CD4-positive, alpha-beta T cell treated with Interleukin-6 at 100 ng/mL for 8 hours (primary cell): ENCODE measurements at places on chromosomes 7 and 10.

GRCh38 chr10:118557946-118558345 is 37.5 kb downstream of the PRLHR start:
- no peak for DNase-seq

GRCh38 chr7:50614721-50615518 is 49.7 kb upstream of the DDC start:
- peak; percentile 9 for DNase-seq

- DNase-seq: no peak
These were observed 35.0 kb downstream of the LHPP start for GRCh38 chr10:124496620-124497019.

DNA sequence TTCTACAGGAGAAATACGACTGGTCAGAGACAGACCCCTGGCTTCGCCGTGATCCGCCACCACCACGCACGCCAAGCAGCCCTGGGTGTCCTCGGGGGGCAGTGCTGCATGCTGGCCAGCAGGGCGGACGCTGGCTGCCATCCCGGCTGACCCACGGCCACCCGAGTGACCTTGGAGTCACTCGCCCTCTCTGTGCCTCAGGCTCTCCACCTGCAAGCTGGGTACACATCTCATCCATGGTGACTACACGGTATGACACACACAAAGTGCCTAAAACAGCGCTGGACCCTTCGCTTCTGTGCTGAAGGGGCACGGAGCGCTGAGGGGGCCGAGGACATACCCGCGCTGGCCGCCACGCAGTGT is 62.0 kb upstream of the RNF32 start:
- no peak for DNase-seq

GRCh38 chr7:90666186-90666585 is 70.1 kb downstream of the CDK14 start:
- no peak for DNase-seq

- no peak for DNase-seq
These were observed 4.5 kb downstream of the BBIP1 start for GRCh38 chr10:110914431-110914830.

DNA sequence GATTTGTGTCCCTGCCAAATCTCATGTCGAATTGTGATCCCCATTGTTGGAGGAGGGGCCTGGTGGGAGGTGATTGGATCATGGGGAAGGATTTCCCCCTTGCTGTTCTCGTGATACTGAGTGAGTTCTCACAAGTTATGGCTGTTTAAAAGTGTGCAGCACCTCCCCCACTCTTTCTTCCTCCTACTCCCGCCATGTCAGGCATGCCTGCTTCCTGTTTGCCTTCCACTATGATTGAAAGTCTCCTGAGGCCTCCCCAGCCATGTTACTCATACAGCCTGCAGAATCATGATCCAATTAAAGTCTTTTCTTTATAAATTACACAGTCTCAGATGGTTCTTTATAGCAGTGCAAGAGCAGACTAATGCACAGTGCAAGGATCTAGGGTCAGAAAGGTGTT is 75.4 kb downstream of the CALD1 start:
- no peak for DNase-seq

GRCh38 chr7:115230882-115231571 is 309.1 kb downstream of the MDFIC start:
- DNase-seq: peak; percentile 29

GRCh38 chr10:75982611-75983369 is 551.4 kb downstream of the LRMDA start:
- no peak for DNase-seq

GRCh38 chr7:88546808-88547207 is 212.7 kb upstream of the ZNF804B start:
- no peak for DNase-seq

DNA sequence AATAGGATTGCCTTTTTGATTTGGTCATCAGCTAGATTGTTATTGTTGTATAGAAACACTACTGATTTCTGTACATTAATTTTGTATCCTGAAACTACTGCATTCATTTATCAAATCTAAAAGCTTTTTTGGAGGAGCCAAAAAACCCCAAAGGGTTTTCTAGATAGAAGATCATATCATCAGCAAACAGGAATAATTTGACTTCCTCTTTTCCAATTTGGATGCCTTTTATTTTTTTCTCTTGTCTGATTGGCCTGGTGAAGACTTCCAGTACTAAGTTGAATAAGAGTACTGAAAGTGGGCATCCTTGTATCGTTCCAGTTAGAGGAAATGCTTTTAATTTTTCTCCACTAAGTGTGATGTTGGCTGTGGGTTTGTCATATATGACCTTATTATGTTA is 10.6 kb upstream of the ENTPD7 start:
- DNase-seq: no peak

- DNase-seq: no peak
These were observed 28.2 kb downstream of the SKIDA1 start for GRCh38 chr10:21497177-21497807.

DNA sequence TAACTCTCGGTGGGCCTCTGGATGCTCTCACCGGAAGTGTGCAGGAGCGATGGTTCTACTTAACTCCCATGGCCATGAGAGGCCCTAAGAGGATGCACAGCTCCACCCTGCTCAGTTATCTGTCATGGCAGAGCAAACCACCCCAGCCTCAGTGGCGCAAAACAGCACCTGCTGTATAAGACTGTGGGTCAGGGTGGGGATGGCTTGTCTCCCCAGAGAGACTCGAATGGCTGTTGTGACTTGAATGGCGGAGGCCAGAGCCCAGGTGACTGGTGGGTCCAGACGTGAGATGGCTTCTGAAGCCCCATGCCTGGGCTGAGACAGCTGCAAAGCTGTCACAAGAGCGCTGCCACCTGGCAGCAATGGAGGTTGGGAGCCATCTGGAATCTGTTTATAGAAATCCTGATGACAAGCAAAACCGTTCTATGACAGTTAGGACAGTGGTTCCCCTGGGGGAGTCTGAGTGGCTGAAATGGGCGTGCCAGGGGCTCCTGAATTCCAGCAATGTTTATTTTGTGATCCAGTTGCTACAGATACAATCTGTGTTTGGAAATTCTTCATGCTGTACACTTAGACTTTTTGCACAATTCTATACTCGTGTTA is 490.5 kb downstream of the TCERG1L start:
- no peak for DNase-seq

DNA sequence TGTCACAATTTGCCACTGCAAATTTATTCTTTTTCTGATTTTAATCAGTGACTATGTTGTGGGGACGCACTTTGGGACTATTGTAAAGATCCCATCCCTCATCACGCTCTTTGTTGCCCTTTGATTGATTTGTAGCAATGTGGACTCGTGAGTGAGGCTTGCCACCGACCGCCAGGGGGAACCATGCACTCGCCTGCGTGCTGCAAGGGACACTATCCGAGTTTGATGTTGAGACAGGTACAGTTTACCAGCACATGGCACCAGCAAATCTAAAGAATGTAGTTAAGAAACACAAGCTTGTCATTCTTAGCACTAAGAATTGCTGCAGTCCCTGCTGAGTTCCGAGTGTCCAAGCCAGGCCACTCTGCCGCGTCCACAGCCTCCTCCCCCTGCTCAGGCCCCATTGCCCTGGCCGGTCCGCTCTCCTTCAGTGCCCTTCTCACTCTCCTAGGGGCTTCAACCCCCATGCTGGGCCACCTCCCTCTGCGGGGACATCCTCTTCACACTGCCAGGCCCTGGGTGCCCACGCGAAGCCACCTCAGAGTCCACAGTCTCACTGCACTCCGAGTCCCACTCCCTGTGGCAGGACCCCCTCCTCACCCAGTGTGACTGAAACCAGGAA is 2.0 kb upstream of the SFTPA2 start:
- DNase-seq: peak; percentile 43

GRCh38 chr10:118308664-118309063 is 33.5 kb downstream of the FAM204A start:
- DNase-seq: no peak

DNA sequence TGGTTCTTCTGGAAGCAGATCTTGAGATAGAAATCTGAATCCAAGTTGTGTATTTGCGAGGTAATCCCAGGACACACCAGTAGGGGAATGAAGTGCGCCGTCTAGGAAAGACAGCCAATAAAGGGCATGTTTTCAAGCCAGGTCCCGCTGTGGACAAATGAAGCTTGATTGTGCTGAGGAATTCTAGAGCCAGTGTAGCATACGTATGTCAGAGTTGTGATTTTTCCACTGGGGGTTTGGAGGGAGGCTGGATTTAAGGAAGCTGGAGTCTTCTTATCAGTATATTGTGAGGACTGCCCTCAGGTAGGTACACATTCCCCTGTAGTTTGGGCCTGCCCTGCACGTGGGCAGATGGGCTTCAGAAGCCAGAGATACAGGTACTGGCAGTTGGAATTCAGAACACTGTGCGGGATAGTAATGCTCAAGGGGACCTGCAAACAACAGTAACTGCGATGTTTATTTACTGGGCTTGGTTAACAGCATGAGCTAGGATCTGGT is 50.9 kb downstream of the GALNT11 start:
- DNase-seq: no peak

GRCh38 chr10:12097791-12098190 is 29.0 kb downstream of the DHTKD1 start:
- no peak for DNase-seq

DNA sequence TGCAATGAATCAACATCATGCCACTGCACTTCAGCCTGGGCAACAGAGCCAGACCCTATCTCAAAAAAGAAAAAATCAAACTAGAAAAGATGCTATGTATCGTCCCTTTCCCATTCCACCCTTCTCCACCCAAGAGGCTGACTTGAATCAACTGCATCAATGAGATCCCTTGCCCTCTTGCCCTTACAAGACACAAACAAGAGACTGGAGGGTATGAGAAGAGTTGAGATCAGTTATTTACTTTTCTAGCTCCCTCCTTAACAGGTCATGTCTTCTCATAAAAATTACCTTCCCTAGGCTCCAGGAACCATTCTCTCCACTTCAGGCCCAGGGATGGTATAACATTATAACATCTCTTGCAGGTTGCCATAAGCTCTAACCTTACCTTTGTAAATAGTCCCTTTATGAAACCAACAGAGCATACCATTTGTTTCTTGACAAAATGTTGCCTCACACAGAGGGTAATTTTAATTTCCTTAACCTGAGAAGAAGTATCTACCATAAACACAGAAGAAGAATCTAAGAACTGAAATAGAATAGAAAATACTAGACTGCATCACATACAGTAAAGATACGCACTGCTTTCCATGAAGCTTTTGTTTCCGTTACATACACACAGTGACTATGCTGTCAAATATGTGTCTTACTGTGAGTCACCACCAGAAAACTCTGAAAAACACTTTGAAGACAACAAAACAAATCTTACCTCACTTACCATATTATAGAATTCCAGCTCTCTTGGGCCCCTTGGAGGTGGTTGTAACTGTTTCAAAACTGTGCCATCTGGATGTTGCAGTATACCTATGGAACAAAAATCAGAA is 30.5 kb downstream of the IPMK start:
- no peak for DNase-seq

GRCh38 chr7:134422008-134422407 is 36.9 kb downstream of the AKR1B1 start:
- DNase-seq: no peak

- DNase-seq: no peak
These were observed 86.2 kb downstream of the SH3PXD2A start for GRCh38 chr10:103769176-103769575.

GRCh38 chr10:124736491-124737136 is 7.6 kb downstream of the FAM53B start:
- DNase-seq: no peak

GRCh38 chr7:137753067-137753466 is 93.7 kb downstream of the DGKI start:
- no peak for DNase-seq

DNA sequence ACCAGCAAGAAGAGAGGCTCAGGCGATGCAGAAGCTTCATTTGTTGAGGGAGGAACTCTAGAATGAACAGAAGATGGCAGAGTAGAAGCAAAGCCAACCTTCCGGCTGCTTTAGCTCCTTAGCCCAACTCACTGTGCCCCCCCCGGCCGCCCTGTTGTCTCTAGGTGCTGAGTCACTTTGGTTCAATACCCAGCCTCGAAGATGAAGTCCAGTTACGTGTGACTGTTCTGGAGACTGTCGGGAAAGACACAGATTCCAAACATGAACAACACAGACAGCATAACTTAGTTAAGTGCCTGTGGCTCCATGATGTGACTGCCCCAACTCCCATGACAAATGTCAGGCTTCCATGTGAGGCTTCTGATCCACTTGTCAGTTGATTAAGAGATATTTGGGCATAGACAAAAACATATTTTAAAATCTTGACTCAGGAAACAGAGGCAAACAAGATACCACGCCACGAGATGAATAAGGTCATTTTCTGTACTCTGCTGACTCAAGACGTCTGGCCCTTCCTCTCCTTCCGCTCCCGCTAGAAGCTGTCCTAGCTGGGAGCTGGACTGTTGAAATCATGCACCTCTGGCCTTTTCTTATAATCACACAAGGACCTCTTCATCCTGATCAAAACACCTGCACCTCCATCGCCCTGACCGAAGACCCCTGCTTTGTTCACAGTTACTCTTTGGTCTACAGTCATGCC is 199.3 kb downstream of the FRMD4A start:
- no peak for DNase-seq

GRCh38 chr10:59320355-59320754 is 42.0 kb downstream of the FAM13C start:
- no peak for DNase-seq

- no peak for DNase-seq
These were observed 240.3 kb downstream of the RNLS start for GRCh38 chr10:88342733-88343310.

GRCh38 chr7:42843205-42843800 is 68.6 kb downstream of the C7orf25 start:
- DNase-seq: no peak

DNA sequence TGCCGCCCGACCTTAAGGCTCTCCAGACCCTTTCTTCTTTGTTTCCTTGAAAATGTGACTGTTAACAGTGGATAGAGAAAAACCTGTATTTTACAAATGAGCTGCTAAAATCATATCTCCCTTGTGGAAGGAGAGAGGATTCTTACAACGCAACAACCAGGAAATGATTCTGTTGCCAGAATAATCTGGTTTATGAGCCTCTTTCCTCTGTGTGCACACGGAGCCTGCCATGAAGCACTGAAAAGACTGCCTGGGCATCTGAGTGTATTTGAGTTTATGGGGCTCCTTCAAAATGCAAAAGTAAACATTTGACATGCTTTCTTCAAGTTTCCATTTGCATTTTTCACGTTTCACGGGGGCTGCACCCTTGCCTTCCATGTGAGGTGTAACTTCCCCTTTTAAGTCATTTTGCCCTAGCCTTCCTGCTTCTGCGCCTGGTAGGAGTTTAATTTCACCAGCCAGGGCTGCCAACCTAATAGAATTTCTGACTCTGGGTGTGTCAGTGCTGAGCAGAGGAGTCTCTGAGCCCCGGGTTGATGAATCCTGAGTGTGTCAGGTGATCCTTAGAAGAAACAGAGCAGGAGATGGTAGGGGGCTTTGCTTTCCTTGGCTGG is 101.2 kb downstream of the GRB10 start:
- DNase-seq: no peak

- no peak for DNase-seq
These were observed 2.8 kb upstream of the GAL3ST4 start for GRCh38 chr7:100171087-100171681.
